HFF-Myc (cell line): ENCODE measurements at places on chromosomes 5 and 9.

DNA sequence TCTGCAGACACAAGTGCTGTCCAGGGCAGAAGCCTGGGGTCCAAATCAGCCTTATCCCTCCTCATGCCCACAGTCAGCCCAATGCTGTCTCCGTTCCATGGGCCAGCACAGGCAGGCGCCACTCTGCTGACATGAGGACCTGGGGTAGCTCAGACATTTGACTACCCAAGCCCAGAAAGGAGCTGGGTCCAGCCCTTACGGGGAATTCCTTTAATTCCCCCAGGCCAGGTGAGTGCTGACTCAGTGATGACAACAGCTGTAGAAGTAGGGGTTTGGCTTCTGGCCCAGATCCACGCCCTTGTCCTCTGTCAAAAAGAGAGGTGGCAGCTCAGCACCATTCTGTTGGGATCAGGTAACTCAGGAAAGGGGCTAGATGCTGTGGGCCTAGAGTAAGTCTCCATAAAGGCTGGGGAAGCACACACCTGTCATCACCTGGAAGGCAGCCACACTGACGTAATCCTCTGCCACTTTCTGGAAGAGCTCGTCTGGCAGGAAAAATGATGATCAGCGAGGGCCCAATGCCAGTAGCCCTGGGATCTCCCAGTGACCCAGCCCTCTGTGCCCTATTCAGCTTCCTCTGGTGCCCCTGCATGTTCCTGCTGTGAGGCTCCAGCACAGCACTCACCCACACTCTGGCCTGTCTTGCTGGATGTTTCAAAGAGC, 1.9 kb downstream of the RAB24 start:
- no peak for DNase-seq

DNA sequence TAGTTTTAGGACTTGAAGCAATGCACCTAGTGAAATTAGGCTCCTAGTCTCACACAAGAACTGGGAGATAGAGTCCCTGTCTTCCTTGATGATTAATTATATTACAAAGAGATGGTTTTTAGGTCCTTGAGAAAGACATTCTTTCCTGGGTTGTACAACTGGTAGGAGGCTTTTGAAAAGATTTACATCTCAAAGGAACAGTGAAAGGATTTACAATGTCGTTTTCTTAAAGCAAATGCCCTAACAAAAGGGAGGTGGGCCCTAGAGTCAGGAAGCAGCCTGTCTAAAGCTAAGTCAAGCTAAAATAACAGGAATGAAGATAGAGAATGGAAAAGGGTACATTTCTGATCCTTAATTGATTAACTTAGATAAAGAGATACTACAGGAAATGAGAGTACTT, 102.2 kb upstream of the IL7R start:
- DNase-seq = no peak

GRCh38 chr5:138640646-138641254, 65.5 kb upstream of the HSPA9 start:
- DNase-seq = no peak

- DNase-seq = no peak
Observed at GRCh38 chr9:123716339-123716945, 213.5 kb downstream of the DENND1A start.

GRCh38 chr9:89346696-89347095, 28.4 kb downstream of the SECISBP2 start:
- DNase-seq = no peak

GRCh38 chr9:89661956-89662717, 57.3 kb downstream of the GADD45G start:
- peak; percentile 90 for DNase-seq

GRCh38 chr9:11141357-11141756, 528.6 kb upstream of the PTPRD start:
- DNase-seq = no peak

DNA sequence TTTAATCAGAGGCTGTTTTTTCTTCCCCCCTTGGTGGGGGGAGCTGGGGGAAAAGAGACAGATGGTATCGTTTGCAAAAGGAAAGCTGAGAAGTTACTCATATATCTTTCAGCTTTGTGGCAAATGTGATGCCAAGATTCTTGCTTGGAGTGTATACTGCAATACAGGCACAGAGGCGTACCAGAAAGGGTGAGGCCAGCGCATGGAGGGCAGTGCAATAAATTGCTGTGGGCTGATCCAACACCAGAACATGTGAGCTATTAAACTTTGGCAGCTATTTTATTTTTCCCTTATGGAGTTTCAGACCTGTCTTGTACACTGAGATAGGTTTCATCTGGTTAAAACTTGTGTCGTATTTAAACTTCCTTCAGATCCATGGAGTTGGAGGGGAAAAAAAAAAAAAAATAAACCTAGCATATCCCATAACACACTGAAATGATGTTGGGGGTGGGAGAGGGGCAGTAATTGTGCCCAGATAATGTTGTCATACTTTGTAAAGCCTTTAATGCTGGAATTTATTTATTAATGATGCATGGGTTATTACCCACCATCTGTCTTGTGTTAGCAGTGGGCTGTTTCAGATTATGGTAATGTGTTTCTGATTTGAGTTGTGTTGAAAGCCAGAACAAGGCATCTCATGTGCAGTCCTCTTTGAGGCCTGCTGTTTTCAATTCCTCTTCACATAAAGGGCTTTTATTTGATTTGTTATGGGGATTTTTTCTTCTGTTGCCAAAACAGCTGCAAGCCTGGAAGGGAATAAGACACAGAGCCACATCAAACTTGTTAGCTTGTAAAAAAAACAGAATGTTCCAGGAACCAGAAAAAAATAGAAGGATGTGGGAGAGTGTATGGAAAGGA, 891.3 kb downstream of the TLE1 start:
- DNase-seq = peak; percentile 91

DNA sequence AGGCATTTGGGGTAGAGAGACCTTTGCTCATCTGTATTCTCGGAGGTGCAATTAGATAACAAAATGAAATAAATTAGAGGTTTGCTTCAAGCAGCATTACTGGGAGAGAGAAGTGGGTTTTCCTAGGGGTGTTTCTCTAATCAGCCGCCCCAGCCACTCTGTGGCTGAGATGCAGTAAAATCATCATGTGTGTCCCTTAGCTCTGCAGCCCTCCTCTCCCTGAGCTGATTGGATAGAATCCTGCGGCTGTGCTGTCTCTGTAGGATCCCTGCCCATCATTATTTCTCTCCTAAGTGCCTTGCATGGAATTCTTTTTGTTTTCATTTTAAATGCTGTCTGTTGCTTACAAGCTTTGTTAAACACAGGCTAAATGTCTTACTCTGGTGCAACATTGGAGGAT, 171.4 kb downstream of the SH3GL2 start:
- no peak for DNase-seq

GRCh38 chr9:14428781-14429230, 114.9 kb upstream of the NFIB start:
- DNase-seq = peak; percentile 50

- DNase-seq = no peak
Observed at GRCh38 chr9:121105531-121105930, 30.8 kb downstream of the CNTRL start.
